Metanephros (tissue), 2 donors: ENCODE measurements at places on chromosomes 2 and 18. TPM values are rescaled to one million over a fixed set of nuclear protein-coding genes. Genes with fewer than 3 reads are reported as not detected.

Gene CCDC150
- total RNA-seq, result 7.1 TPM

Gene HAAO
- total RNA-seq, result 32.6 TPM

Gene DCDC2C
- 0.93 TPM for total RNA-seq

Gene NLRC4
- 1.6 TPM for total RNA-seq

Gene GREB1
- 18.3 TPM for total RNA-seq

Gene EPB41L3
- 63.1 TPM for total RNA-seq

Gene C2orf72
- 3.0 TPM for total RNA-seq

Gene FTCDNL1
- total RNA-seq, result 1.8 TPM

Gene CHRNA1
- total RNA-seq, result 5.7 TPM

Gene KLF11
- total RNA-seq, result 18.2 TPM

Gene LDLRAD4
- 43.7 TPM for total RNA-seq

Gene CERKL
- 4.5 TPM for total RNA-seq

Gene DSG1
- 0.06 TPM for total RNA-seq

Gene PLCD4
- total RNA-seq, result 6.7 TPM

Gene SERPINB13
- not detected for total RNA-seq

Gene UGT1A3
- total RNA-seq, result not detected

Gene PXDN
- total RNA-seq, result 210 TPM

Gene MYO5B
- total RNA-seq, result 27.9 TPM

Gene AFF3
- 52.7 TPM for total RNA-seq

Gene HRH4
- total RNA-seq, result 0.23 TPM

Gene PLB1
- total RNA-seq, result 2.6 TPM

Gene LIPG
- total RNA-seq, result 32.1 TPM

Gene YPEL5
- 99.0 TPM for total RNA-seq

Gene SCYGR8
- total RNA-seq, result 0.41 TPM

Gene SIX3
- total RNA-seq, result not detected

Gene IL36B
- not detected for total RNA-seq

Gene OR6B2
- not detected for total RNA-seq

Gene BMP10
- total RNA-seq, result not detected

Gene LYPD6
- total RNA-seq, result 13.4 TPM

Gene HOXD11
- total RNA-seq, result 40.2 TPM

Gene MERTK
- 17.3 TPM for total RNA-seq

Gene NXPH2
- 5.0 TPM for total RNA-seq

Gene TMEM198
- 4.6 TPM for total RNA-seq

Gene NEU2
- not detected for total RNA-seq

Gene CNDP1
- total RNA-seq, result 0.23 TPM

Gene GKN2
- total RNA-seq, result 0.53 TPM

Gene ABCA12
- total RNA-seq, result 0.12 TPM

Gene KRTCAP3
- total RNA-seq, result 1.1 TPM

Gene TET3
- total RNA-seq, result 16.8 TPM

Gene GALNT5
- total RNA-seq, result 0.70 TPM

Gene DRC1
- 0.76 TPM for total RNA-seq

Gene CNGA3
- not detected for total RNA-seq

Gene FN1
- 699 TPM for total RNA-seq

Gene CAVIN2
- total RNA-seq, result 51.9 TPM

Gene IL1RL2
- total RNA-seq, result 1.2 TPM
